Heart right ventricle (tissue), 16 donors: ENCODE measurements at places on chromosomes 5 and 9. TPM values are rescaled to one million over a fixed set of nuclear protein-coding genes. Genes with fewer than 3 reads are reported as not detected.

Gene PLPPR1
- not detected for total RNA-seq

Gene CCDC192
- 0.76 TPM for total RNA-seq

Gene OSMR
- 7.2 TPM for total RNA-seq

Gene IRX4
- 15.9 TPM for total RNA-seq

Gene MZB1
- total RNA-seq, result 2.9 TPM

Gene CDH9
- not detected for total RNA-seq

Gene PALM2AKAP2
- total RNA-seq, result 85.4 TPM
